Stimulated activated CD8-positive, alpha-beta memory T cell treated with anti-CD3 and anti-CD28 coated beads, Interleukin-4, amount 100 ng/mL, for 1 hour (primary cell): ENCODE measurements at places on chromosomes 16 and 17.
A peak's percentile ranks its signal among the peaks of the same experiment; 100 is the strongest.

DNA sequence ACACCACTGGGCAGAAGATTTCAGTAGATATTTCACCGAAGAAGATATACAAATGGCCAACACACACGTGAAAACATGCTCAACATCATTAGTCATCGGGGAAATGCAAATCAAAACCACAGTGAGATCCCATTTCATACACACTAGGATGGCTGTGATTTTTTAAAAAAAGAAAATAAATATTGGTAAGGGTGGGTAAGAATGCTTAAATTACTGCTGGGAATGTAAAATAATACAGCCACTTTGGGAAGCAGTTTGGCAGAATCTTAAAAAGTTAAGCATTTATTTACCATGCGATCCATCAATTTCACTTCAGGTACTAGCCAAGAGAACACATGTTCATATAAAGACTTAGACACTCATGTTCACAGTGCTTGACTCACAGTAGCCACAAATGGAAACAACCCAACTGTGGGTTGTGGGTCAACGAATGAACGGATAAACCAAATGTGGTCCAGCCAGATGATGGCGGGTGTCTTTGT is 6.5 kb upstream of the C16orf74 start:
- DNase-seq: no peak

DNA sequence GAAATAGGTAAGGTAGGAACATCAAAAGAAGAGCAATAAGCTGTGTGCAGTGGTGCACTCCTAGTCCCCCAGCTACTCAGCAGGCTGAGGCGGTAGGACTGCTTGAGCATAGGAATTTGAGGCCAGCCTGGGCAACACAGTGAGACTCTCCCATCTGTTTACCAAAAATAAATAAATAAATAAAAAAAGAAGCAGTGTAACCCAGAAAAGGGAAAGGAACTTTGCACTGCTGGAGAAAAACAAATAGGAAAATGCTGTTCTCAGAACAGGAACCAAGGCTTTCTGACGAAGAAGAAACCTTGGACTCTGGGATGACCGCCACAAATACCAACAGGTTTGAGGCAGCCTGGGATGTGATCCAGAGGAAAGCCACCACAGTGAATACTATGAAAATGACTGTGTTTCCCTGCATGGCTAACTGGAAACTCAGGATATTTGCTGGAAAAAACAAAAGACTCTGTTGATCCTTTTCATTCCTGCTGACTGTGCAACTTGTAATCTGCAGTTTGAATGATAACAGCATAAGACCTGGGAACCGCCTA is 41.2 kb downstream of the TTC19 start:
- DNase-seq: no peak

- no peak for DNase-seq
These were observed 25.4 kb upstream of the ARHGAP17 start for GRCh38 chr16:25040543-25040942.

DNA sequence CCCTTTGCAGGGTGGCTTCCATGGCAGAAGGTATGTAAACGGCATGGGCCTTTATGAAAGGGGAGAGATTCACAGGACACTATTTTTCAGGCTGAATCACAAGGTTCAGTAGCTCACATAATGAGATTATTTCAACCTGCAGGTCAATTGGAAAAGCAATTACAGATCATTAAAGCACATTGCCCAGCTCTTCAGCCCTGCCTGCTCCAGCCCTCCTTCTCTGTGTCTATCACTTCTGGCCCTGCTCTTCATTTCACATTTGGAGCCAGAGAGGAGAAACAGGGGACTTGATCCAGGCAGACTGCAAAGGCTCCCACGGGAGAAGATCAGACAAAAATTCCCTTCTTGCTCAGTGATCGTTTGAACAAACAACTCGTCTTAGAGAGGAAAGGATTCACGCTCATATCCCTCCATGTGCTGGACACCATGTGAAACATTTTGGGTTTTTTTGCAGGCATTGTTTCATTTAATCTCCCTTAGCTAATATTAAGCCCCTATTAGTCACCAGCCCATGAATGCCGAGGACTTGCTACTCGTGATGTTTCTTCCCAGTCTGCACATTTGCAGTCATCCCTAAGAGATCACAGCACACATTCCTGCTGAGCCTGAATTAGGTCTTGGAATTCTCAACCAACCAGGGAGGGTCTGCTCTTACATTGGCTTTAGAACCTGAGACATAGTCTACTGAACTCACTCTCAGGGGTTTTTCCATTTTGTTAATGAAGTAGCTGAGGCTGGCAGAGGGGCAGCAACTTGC is 443.9 kb upstream of the CCL2 start:
- DNase-seq: no peak

GRCh38 chr16:85908444-85908843 is 9.5 kb downstream of the IRF8 start:
- no peak for DNase-seq

DNA sequence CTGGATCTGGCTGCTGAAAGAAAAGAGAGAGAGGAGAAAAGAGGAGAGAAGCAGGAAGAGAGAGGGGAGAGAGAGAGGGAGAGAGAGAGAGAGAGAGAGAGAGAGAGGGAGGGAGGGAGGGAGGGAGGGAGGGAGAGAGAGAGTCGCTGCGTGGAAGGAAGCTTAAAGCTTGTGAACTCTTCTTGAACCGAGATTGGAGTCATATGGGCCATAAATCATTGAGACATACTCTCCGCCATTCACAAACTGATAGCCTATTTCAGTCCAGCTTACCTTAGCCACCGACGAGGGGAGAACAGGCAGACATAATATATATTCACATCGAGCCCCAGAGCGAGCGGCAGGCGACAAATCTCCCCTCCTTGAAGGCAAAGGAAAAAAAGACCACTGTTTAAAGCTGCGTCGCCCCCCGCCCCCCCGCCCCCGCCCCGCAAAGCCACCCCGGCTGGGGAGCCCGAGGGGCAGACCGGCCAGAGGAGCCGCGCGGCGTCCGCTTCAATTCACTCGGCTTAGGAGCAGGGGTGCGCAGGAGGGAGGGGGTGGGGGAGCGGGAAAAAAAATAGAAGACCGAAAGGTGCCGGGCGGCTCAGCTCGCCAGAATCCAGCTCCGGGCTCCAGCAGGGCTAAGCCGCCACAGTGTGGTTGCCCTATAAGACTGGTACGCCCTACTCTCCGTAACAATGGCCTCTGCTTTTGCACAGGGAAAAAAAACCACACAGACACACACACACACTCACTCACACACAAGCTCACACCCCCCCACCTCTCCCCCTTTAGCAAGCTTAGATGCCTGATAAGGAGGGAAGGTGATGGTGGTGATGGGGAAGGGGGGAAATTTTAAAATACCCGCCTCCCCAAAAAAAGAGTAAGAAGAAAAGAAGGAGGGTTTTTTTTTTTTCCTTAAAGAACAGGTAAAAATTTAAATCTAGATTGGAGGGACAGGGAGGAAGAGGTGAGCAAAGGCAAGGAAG is 10.6 kb upstream of the HOXB2 start:
- no peak for DNase-seq

DNA sequence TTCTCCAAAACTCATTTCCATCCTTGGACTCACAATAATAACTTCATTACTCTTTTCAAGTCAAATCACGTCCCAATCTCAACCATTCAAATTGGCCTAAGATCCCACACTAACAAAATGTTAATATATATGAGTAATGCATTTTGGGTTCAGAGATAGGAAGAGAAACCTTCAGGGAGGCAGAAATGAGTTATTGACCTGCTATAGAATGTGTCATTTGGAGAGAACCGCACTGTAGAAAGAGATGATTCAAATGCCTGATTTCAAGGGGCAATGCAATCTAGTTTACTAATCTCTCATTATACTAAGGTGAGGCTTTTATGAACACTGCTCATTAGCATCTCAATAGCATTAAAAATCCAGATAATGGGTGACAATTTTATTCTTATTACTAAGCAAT is 1595.0 kb upstream of the GOT2 start:
- no peak for DNase-seq

DNA sequence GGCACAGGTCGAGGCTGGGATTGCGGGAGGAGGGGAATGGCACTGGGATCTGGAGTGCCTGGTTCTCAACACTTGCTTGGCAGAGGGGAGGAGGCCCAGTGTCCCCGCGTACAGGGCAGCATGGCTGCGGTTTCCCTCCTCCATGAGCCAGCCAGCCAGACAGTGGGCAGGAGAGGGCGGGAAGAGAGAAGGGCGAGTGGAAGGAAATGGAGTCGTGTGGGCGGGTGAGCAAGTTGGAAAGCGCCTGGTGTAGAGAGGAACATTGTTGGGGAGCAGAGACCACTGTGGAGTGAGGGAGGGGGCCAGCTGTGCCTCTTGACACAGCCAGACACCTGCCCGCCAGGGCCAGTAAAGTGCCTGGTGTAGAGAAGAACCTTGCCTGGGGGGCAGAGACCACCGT is 130.5 kb downstream of the OR1D5 start:
- DNase-seq: no peak

DNA sequence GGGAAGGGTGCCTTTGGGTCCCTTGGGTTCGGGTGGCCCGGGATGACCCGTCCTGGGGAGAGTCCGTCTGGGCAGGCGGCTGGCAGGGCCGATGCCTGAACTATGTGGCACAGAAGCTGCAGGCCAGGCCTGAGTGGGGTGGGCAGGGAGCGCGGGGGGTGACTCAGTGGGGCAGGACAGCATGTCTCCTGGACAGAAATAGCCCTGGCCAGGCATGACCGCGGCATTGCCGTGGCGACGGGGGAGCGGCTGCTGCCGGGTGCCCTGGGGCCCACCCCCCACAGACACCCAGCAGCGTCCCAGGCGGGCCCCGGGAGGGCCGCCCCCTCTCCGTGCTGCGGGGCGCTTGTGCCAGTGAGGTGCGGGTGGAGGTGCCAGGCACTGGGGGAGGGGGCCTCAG is 1.8 kb upstream of the C1QTNF8 start:
- no peak for DNase-seq

DNA sequence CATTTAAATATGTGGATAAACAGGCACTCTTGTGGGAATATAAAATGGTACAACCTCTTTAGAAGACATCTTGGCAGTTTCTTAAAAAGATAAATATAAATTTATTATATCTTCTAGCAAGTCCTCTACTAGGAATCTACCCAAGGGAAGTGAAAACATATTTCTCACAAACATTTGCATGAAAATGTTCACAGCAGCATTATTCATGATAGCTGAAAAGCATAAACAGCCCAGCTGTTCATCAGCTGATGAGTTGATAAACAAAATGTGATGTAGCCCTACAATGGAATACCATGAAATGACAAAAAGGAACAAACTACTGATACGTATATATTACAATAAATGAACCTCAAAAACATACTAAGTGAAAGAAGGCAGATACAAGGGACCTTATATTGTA is 12.0 kb downstream of the DGKE start:
- no peak for DNase-seq

- no peak for DNase-seq
These were observed 21.3 kb downstream of the TMEM186 start for GRCh38 chr16:8776129-8776584.

- DNase-seq: no peak
These were observed 202.4 kb downstream of the C16orf95 start for GRCh38 chr16:87114832-87115231.

- DNase-seq: no peak
These were observed 6.6 kb downstream of the PNMT start for GRCh38 chr17:39674702-39675389.

- DNase-seq: no peak
These were observed 8.1 kb upstream of the FOXF1 start for GRCh38 chr16:86501989-86502855.

DNA sequence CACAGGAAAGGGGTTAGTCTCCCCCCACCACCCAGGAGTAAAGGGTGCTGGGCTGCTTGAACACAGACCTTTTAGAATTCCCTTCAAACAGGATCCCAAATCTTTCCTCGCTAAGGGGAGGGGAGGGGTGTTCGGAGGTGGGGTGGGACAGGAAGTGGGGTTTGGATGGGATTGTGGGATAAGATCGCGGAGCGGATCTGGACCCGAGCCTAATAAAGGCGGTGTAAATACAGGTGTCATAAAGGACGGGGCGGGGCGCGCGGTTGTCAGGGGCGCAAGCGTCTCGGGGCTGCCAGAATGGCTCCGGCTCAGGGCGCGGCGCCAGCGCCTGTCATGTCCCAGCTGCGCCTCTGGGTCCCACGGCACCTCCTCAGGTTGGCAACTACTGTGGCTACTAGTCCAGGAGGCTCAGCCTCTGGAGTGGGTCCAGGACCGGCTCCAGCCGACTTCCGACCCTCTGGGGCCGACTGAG is 59.8 kb upstream of the FBXO47 start:
- DNase-seq: peak; percentile 3

- DNase-seq: no peak
These were observed 15.3 kb downstream of the CDH3 start for GRCh38 chr16:68660359-68660795.

- no peak for DNase-seq
These were observed 15.1 kb downstream of the NGFR start for GRCh38 chr17:49510059-49510719.

DNA sequence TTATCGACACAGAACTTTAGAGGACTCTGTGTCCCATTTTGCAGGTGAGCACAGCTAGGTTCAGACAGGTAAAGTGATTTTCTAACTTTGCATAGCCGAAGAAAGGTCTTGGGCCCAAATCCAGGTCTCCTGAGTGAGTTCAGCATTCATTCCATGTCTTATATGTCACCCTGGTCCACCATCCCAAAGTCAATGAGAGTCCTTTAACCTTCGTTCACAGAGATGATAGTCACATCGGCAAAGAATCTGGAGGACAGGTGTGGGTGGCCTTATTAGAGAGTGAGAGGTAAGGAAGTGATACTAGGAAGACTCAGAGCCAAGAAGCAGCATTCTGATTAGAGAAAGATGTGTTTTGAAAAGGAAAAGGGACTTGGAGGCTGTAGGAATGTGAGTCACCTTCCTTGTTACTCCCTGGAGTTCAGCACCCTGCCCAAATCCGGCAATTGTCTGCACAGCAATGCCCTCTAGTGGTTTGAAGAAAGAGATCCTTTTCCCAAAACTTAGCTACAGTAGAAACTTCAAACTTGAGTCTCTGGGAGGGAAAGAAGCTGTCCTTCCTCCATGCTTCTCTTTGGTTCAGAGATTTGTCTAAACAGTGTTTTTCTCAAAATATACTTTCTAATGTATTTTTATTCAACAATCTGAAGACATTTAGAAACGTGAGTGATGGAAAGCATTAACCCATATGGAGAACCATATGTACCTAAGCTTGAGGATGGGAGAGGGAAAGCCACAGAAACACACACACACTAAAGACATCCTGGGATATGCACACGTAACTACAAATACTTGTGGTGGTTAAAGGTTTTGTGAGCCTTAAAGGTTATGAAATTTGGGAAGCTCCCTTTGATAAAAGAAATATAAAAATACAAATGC is 96.4 kb upstream of the SHISA6 start:
- no peak for DNase-seq

DNA sequence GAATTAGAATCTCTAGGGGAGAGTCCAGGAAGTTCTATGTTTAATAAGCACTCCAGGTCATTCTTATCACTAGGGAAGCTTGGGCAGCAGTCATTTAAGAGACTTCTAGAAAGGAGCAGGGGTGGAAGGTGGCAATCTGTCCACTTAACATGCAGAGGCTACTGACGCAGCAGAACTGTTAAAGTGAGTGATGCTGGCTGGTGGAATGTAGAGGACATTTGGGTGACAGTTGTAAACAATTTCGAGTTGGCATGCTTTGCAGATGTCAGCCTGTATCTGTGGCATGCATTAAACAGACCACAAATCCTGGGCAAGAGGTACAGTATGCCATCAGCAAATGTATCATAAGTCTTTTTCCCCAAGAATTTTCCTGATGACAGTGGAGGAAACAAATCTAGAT is 40.5 kb upstream of the HS3ST3A1 start:
- DNase-seq: no peak

- no peak for DNase-seq
These were observed 24.5 kb downstream of the UNK start for GRCh38 chr17:75808905-75809621.

GRCh38 chr17:78346605-78347250 is 13.1 kb downstream of the SOCS3 start:
- no peak for DNase-seq
